MCF 10A (cell line): ENCODE measurements at places on chromosomes 2 and 18.

GRCh38 chr2:10432311-10433181, 15.6 kb downstream of the ODC1 start:
- DNase-seq, result no peak

- no peak for DNase-seq
Measured at GRCh38 chr2:226001716-226002115, 602.2 kb downstream of the NYAP2 start.

- no peak for DNase-seq
Measured at GRCh38 chr2:230925879-230926765, 1.1 kb upstream of the GPR55 start.

GRCh38 chr2:71796174-71796593, 342.8 kb downstream of the DYSF start:
- DNase-seq, result no peak

- DNase-seq, result peak; percentile 64
Measured at GRCh38 chr2:47534179-47534919, 131.4 kb downstream of the MSH2 start.
